Trophoblast cell (in vitro differentiated cells and primary cell): ENCODE measurements at places on chromosomes 6 and 20.
A peak's percentile ranks its signal among the peaks of the same experiment; 100 is the strongest.

DNA sequence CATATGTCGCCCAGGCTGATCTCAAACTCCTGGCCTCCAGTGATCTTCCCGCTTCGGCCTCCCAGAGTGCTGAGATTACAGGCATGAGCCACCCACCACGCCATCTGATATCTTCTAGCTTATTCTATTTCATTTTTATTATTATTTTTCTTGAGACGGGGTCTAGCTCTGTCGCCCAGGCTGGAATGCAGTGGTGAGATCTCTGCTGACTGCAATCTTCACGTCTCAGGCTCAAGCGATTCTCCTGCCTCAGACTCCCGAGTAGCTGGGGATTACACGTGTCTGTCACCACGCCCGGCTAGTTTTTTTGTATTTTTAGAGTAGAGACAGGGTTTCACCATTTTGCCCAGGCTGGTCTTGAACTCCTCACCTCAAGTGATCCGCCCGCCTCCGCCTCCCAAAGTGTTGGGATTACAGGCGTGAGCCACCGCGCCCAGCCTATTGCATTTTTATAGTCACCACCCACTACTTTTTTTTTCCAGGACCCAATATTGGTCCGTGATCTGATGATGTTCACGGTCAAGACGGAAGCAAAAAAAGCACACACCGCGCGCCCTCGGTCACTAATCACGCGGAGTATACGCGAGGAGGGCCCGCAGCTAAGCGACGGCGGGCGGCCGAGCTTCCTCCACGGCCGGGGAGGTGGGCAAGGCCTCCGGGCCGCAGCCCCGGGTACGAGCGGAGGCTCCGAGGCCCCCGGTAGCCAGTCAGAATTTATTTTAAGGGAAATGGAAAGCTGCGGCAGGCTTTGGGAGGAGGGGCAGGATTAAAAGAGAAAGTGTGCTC lies 1.1 kb upstream of the LSM14B start:
- DNase-seq: peak; percentile 32
- peaks cover 16% of the 10 kb centered on the region for H3K36me3 ChIP-seq
- no peaks in the 10 kb centered on the region for H3K27me3 ChIP-seq
- peak overlapping the region; percentile 84 for H3K27ac ChIP-seq
- H3K4me1 ChIP-seq: peaks cover 12% of the 10 kb centered on the region

DNA sequence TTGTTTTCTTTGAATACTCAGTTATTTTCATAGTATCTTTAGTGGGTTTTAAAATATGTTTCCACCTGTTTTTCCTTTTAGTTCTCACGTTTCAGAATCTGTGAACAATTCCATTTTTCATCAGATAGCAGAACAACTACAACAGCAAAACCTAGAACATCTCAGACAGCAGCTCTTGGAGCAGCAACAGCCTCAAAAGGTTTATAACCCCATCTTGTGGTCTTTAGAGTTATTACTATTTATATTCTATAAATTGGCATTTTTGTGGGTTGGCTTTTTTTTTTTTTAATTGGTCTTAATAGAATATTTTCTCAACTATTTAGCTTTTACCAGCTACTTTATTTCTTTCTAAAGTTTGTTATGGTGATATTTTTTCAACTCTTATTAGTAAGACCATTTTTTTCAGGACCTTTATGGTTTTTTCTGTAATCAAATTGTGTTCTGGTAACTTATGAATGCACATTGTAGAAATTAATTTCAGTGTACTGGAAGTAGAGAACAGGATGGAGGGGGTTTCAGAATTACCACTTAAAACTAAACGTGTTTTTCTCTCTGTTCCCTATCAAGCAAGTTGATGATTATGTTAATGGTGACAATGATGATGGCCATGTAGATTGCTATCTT lies 72.2 kb downstream of the SCAF8 start:
- no peak overlapping the region for H3K27ac ChIP-seq
- H3K4me3 ChIP-seq: no peak overlapping the region
- peak; percentile 54 for DNase-seq
- H3K27me3 ChIP-seq: no peaks in the 10 kb centered on the region
- peaks cover 13% of the 10 kb centered on the region for H3K36me3 ChIP-seq
- H3K4me1 ChIP-seq: no peaks in the 10 kb centered on the region

DNA sequence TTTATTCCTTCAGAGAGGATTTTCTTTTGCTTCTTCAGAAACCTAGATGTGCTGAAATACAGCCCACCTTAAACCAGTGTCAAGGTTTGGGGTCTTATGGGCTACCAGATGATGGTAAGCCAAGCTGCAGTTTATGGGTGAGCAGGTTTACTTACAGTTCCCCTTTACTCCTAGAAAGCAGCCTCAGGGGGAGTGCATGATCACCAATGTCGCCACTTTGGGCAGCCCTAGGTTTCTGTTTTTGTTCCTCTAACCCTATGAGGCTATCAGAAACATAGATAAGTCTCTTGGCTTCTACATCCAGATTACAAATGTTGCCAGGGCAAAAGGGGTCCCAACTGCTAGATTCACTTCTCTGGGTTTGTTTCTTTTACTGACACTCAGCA lies 67.2 kb downstream of the TRIM27 start:
- H3K27ac ChIP-seq: no peak overlapping the region
- no peak overlapping the region for H3K4me3 ChIP-seq
- no peaks in the 10 kb centered on the region for H3K27me3 ChIP-seq
- DNase-seq: no peak

GRCh38 chr6:47859175-47859574 lies 77.3 kb downstream of the OPN5 start:
- no peak for DNase-seq
- no peaks in the 10 kb centered on the region for H3K4me1 ChIP-seq
- no peak overlapping the region for H3K4me3 ChIP-seq

- H3K36me3 ChIP-seq: peaks cover 2% of the 10 kb centered on the region
- H3K27me3 ChIP-seq: no peaks in the 10 kb centered on the region
- H3K4me1 ChIP-seq: peaks cover 12% of the 10 kb centered on the region
These were observed 263.5 kb downstream of the TMEM242 start for GRCh38 chr6:157059781-157060180.

DNA sequence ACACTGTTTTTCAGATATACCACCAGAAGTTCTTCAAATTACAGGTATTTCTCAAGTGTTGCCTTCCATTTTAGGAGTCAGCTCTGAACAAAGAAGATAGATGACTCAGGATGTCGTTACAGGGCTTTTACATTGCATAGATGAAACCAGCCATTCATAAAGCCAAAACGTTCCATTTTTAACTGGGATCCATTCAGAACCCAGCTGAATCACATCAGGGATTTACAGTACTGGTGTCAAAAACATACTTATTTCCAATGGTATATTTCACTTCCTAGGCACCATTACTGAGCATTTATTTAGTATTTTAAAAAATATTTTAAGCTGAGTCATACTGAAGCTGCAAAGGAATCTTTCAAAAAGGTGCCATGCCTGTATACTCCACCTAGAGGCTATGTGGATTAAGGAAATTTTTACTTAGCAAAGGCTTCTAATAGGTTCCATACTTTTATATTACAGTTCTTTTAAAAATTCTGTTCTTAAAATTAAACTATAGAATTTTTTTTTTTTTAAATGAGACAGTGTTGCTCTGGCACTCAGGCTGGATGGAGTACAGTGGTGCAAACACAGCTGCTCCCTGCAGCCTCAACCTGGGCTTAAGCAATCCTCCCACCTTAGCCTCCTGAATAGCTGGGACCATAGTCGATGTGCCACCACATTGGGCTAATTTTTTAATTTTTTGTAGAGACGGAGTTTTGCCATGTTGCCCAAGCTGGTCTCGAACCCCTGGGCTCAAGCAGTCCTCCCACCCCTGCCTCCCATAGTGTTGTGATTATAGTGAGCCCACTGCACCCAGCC lies 2.6 kb downstream of the ASF1A start:
- H3K4me1 ChIP-seq: no peaks in the 10 kb centered on the region
- H3K36me3 ChIP-seq: peaks cover 4% of the 10 kb centered on the region
- no peaks in the 10 kb centered on the region for H3K27me3 ChIP-seq
- no peak overlapping the region for H3K4me3 ChIP-seq
- no peak for DNase-seq

DNA sequence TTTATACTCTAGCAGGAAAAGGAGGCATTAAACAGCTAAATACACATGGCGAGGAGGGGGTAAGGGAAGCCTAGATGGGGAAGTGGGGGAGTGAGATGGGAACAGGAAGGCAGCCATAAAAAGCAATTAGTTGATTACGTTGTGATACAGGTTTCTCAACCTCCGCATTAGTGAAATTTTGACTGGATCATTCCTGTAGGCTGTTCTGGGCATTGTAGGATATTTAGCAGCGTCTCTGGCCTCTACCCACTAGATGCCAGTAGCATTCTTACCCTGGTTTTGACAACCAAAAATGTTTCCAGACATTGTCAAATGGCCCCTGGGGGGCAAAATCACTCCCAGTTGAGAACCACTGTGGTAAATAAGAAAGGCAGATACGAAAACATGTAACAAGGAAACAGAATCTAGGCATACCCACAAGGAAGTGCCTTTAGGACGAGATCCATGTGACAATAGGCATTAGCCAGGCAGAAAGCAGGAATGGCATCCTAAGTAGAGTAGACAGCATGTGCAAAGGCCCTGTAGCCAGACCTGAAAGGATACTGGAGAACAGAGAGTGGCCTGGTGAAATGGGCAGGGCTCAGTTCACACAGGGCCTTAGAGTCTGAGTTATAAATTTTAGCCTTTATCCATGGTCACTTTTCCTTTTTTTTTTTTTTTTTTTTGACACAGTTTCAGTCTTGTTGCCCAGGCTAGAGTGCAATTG lies 25.8 kb upstream of the PTPN1 start:
- DNase-seq: no peak
- no peak overlapping the region for H3K4me3 ChIP-seq
- no peaks in the 10 kb centered on the region for H3K4me1 ChIP-seq
- H3K27me3 ChIP-seq: no peaks in the 10 kb centered on the region
- no peak overlapping the region for H3K27ac ChIP-seq

DNA sequence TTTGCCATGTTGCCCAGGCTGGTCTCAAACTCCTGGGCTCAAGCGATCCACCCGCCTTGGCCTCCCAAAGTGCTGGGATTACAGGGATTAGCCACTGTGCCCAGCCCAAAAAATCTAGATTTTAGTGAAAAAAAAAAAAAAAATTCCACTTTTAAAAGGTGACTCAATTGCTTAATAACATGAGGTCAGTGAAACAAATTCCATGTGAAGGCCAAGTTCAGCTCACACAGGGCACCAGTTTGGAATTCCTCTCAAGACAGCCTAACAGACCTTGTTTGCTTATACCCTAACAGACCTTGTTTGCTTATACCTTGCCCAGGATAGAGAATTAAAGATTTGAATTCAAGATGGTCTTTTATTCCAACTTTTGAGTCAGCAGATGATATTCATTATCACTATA lies 5.1 kb downstream of the RRBP1 start:
- H3K27me3 ChIP-seq: no peaks in the 10 kb centered on the region
- peaks cover 10% of the 10 kb centered on the region for H3K4me1 ChIP-seq
- no peak overlapping the region for H3K4me3 ChIP-seq

DNA sequence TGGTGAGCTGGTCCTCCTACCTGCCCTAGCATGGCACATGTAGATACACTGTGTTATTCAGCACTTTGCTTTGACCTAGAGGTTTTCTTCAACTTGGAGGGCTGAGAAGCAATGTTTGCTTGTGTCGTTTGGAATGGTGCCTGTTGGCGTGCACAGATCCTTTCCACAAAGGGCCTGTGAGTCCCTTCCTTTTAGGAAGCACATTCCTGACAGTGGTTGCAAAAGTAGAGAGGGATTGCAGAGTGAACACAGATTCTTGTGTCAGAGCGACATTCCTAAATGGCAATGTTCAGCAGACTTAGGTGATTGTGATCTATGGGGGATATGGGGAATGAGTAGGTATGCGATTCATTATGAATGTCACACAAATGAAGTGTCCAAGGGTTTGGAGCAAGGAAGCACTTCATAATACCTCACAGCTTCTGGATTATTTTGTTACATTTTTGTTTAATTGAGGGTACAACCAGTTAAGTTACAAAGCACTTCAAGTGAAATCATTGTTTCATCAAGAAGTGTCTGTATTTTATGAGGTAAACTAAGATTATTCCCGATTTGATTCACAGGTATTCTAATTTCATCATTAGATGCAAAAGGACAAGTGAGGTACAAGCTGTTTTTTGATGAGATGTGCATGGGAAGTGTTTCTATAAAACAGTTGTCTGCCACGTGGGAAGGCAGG lies 713 bp upstream of the RNF144B start:
- no peak overlapping the region for H3K4me3 ChIP-seq
- H3K27me3 ChIP-seq: no peaks in the 10 kb centered on the region
- peak overlapping the region; percentile 68 for H3K27ac ChIP-seq
- peaks cover 3% of the 10 kb centered on the region for H3K4me1 ChIP-seq

DNA sequence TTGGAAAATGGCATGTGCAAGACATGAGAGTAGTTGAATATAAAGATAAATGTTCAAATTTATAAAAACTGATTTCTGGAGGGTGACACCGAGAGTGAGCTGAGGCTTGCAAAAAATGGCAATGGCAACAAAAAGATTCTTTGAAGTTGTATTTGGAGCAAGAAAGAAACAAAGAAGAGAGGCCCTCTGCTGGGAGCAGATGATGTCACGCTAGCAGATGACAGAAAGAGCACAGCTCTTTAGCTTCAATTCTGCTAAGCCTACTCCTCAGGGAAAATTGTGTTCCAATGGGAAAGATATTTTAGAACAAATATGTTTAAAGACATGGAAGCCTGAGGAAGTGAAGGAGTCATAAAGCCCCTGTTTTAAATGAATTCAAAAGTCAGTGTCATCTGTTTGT lies 125.3 kb upstream of the NOX3 start:
- H3K27ac ChIP-seq: no peak overlapping the region
- H3K36me3 ChIP-seq: no peaks in the 10 kb centered on the region
- H3K4me3 ChIP-seq: no peak overlapping the region
- no peaks in the 10 kb centered on the region for H3K27me3 ChIP-seq

GRCh38 chr6:142008781-142009180 lies 123.9 kb upstream of the GJE1 start:
- no peak overlapping the region for H3K4me3 ChIP-seq
- no peak overlapping the region for H3K27ac ChIP-seq
- no peaks in the 10 kb centered on the region for H3K27me3 ChIP-seq
- no peaks in the 10 kb centered on the region for H3K36me3 ChIP-seq
- no peak for DNase-seq

DNA sequence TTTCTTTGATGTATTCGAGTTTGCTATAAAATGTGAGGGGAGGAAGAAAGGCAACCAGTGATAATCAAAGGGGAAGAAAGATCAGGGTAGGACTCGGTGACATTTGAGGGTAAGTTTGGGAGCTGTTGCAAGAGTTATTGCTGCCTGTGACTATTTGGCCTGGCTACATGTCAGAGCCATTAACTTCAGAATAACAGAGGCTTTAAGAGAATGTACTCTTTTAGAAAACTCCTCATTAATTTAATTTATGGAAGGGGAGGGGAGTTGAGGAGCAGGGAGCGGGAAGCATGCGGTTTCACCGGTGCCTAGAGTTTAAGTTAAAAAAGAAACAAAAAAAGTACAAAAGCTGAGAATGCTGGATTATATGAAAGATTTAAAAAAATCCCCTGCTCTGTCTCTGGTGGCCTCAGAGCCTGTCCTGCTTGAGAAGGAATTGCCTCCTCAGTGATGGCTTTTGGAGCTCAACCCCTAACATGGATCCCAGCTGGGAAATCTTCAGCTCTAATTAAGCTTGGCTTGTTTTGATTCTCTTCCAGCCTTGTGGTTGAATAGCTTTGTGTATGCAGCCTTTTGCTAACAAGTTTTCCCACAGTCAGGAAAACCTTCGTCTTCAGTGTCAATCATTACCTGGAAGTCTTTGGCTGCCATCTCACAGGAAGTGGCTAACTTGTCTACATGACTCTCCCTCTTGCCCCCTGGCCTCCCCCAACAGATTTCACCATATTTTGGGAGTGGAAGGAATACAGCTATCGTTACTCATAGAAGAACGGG lies 238.2 kb downstream of the SOX4 start:
- H3K4me3 ChIP-seq: no peak overlapping the region
- H3K27ac ChIP-seq: no peak overlapping the region
